ENCODE measurements at places on chromosomes 1 and 21. TPM values are rescaled to one million over a fixed set of nuclear protein-coding genes. Genes with fewer than 3 reads are reported as not detected.

ADAMTS1 gene
- total RNA-seq = 20.3 TPM

RYR2 gene
- not detected for total RNA-seq

IL19 gene
- not detected for total RNA-seq

SPRR2B gene
- not detected for total RNA-seq

TNFRSF9 gene
- total RNA-seq = 0.89 TPM

KCNH1 gene
- total RNA-seq = not detected

DYNLT5 gene
- total RNA-seq = 1.4 TPM

RIMKLA gene
- not detected for total RNA-seq

TRIM45 gene
- 2.1 TPM for total RNA-seq

ST6GALNAC3 gene
- 28.4 TPM for total RNA-seq

PTGS2 gene
- total RNA-seq = 4.6 TPM

SPRR2A gene
- total RNA-seq = not detected

F5 gene
- not detected for total RNA-seq

AMY1B gene
- not detected for total RNA-seq

SH3BGR gene
- total RNA-seq = 0.39 TPM

GPA33 gene
- not detected for total RNA-seq

LCE1A gene
- not detected for total RNA-seq

CCNL2 gene
- 46.4 TPM for total RNA-seq

LIPI gene
- not detected for total RNA-seq

RAD54L gene
- total RNA-seq = 10.8 TPM

AMPD2 gene
- 31.4 TPM for total RNA-seq

CR1L gene
- 1.00 TPM for total RNA-seq

TSTD1 gene
- total RNA-seq = 1.5 TPM

All from mammary microvascular endothelial cell (primary cell).